Calu3 (cell line): ENCODE measurements at places on chromosomes 3 and 15. TPM values are rescaled to one million over a fixed set of nuclear protein-coding genes. Genes with fewer than 3 reads are reported as not detected.

USP50 gene
- not detected in 2 replicates for total RNA-seq

- DNase-seq: no peak
These were observed 38.8 kb downstream of the BSN start for GRCh38 chr3:49593041-49593440.

DNA sequence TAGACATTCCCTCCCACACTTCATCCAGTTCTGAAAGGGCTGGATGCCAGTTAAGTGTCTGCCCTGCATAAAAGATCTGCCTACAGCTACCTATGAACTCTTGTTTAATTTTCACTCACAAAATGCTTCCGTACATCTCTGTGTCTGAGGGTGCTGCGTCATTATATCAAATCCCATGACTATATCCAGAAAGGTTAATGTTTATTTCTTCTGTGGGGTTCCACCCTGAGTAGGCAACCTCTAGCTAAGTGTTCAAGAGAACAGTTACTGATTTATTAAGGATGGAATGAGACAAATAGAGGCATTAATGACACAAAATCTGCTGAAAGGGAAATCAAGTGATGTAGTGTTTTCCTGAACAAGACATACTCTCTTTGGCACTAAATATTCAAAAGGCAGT, 220.2 kb downstream of the MTHFS start:
- no peak for DNase-seq

- no peak for DNase-seq
These were observed 8.0 kb upstream of the ACAP2 start for GRCh38 chr3:195450731-195451229.

DNA sequence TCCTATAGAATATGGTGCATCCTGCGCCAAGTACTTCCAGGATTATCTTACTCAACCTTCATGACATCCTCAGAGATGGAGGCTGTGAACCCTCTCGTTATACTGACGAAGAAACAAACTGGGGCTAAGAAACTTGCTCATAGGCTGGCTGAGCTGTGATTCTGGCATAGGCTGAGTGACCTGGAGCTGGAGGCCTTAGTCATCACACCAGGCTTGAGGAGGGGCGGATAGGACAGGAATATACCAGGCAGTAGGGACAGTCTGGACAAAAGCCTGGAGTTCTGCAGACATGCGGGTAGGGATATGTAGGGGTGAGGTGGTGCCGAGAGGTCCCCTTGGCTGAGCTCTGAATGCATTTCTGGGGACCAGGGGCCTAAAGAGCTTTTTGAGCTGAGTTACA, 18.1 kb downstream of the HEMK1 start:
- no peak for DNase-seq

- DNase-seq: no peak
These were observed 14.3 kb downstream of the CXCR6 start for GRCh38 chr3:45957586-45957985.

- no peak for DNase-seq
These were observed 203.0 kb downstream of the ARRDC4 start for GRCh38 chr15:98163319-98164045.

GOLGA8T gene
- not detected in 2 replicates for total RNA-seq

DNA sequence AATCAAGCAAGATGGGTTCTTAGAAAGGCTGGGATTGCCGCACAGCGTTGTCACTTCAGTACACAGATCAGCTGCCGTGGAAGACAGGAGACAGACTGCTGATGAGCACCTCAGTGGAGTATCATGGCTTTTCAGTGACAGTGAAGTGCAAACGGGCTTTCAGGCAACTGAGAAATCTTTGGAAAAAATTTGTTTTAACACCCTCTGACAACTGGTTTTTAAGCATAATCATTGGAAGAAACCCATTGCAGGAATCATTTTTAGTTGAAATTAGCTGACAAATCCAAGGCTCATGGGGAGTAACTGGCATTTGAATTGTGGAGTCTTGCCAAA, 418.8 kb downstream of the OTOL1 start:
- no peak for DNase-seq

DNA sequence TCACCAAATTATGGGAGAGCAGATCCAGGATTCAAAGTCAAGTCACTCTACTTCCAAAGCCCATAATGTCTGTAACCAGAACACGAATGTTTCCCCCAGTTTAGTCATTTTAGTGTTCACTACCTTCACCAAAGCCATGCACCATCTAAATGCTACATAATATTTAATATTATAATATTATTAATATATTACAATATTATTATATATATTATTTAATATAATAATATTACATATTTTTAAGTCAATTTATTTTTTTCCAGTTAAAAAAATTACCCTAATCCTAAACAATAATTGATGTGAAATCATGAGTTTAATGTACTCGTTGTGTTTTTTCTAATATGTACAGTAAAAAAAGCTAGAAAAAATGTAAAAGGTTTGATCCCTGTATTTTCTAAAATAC, 276.6 kb upstream of the TBL1XR1 start:
- DNase-seq: no peak

DNA sequence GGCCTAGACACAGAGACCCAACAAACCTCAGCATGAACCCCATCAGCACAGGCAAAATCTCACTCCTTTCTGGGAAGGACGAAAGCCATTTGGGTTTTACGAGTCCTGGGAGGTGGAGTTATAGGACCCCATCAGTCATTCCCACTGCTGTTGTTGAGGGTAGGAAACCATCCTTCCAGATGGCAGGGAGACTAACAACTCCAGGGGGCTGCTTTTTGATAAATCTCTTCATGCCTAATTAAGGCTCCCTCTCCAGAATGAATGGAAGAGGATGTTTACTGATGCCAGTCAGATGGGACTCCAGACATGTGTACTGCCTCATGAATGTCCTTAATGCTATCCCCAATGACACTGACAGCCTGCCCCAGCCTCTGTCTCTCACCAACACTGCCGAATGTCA, 75.3 kb downstream of the ST8SIA2 start:
- no peak for DNase-seq

- no peak for DNase-seq
These were observed 353.0 kb downstream of the MAGI1 start for GRCh38 chr3:65685621-65686235.

DNA sequence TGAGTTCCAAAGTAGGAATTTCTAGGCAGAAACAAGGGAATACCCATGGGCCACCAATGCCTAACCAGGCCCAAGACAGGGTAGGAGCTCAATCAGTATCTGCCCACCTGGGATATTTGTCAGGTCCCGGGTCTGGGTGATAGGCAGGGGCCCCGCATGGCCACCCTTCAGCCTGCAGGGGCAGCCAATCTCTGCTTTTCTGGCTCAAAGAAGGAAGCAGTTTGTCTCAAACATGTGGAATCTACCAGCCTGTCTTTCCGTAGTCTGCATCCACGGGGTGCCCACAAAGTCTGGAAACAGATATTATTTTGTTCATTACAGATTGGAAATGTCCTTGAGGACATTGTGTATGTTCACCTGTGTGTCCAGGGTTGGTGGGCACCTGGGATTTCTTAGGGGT, 56.2 kb downstream of the CEMIP start:
- DNase-seq: peak; percentile 46

- DNase-seq: no peak
These were observed 530.8 kb downstream of the DIPK2A start for GRCh38 chr3:144502402-144502801.

DNA sequence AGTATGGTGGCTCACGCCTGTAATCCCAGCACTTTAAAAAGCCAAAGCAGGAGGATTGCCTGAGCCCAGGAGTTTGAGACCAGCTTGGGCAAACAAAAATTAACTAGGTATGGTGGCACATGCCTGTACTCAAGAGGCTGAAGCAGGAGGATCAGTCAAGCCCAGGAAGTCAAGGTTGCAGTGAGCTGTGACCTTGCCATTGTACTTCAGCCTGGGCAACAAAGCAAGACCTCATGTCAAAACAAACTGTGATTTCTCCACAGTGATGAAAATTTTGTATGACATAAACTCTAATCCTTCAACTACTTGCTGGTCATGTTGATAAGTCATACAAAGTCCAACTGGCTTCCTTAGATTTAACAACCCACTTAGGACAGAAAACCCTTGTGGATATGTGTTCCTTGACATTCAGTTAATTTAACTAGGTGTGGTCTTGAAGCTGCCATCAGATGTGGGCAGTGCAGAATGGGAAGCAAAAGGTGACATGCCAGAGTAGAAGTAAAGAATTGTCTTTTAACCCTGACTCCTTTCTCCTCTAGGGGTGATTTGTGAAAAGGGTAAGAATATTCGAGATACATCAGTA, 263.3 kb downstream of the PTPRG start:
- no peak for DNase-seq

DNA sequence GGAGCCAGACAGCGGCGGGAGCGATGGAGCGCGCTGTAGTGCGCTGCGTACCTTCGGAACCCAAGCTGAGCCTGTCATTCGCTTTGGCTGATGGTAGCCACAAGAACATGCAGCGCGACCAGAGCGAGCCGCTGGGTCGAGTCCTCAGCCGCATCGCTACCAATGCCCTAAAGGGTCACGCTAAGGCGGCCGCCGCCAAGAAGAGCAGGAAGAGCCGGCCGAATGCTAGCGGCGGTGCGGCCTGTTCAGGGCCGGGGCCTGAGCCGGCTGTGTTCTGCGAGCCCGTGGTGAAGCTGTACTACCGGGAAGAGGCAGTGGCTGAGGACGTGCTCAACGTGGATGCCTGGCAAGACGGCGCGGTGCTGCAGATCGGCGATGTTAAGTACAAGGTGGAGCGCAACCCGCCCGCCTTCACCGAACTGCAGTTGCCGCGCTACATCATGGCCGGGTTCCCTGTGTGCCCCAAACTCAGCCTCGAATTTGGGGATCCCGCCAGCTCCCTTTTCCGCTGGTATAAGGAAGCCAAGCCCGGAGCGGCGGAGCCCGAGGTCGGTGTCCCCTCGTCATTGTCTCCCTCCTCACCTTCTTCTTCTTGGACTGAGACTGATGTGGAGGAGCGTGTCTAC, 498 bp downstream of the PDE12 start:
- DNase-seq: peak; percentile 11
